Stimulated activated CD8-positive, alpha-beta memory T cell treated with anti-CD3 and anti-CD28 coated beads, Interleukin-2, amount 100 ng/mL, for 1 hour (primary cell): ENCODE measurements at places on chromosomes 4 and X.

GRCh38 chr4:101941816-101942358, 151.4 kb downstream of the BANK1 start:
- no peak for DNase-seq

DNA sequence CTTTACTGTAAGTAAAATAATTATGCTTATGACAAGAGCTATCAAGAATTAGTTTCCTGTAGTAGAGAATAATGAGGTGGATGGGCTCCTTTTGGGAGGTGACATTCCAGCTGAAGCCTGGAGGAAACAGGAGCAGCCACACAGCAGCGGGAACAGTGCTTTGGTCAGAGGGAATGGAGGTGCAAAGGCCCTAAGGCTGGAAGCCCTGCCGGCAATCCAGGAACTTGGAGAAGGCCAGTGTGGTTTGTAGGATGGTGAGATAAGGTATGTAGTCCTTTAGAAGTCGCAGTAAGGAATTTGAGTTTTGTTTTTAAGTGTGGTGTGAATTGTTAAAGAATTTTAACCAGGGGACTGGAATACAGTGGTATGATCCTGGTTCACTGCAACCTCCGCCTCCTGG, 8.1 kb downstream of the TMEM131L start:
- no peak for DNase-seq

DNA sequence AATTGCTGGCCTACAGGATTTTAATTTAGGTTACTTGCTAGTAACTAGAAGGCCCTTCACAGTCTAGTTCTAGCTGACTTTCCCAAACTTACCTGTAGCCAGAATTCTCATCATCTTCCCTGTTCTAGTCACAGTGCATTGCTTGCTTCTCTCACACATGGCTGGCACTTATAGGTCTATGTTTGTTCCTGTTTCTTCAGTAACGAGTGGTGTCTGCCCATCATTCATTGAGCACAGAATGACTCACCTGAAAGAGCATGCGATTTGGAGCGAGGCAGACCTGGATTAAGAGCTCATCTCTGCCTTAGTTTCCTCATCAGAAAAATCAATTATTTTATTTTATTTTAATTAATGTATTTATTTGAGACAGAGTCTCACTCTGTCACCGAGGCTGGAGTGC, 201.7 kb upstream of the ANK2 start:
- no peak for DNase-seq

DNA sequence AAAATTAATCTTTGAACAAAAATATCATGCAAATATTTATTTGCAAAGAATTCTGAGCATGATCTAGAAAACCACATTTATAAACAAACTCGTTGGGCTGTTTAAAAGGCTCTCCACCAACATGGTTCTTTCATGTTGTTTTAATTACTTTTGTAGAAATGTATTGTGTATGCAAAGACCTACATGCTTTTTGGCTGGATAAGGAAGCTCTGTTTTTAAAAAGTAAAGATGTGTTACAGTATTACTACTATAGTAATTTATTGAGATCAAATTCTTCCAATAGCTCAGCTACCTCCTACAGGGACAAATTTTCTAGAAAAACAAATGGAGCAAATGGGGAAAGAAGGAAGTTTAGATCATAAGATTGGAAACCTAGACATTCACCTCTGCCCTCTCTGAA, 177.5 kb upstream of the TTC29 start:
- no peak for DNase-seq

DNA sequence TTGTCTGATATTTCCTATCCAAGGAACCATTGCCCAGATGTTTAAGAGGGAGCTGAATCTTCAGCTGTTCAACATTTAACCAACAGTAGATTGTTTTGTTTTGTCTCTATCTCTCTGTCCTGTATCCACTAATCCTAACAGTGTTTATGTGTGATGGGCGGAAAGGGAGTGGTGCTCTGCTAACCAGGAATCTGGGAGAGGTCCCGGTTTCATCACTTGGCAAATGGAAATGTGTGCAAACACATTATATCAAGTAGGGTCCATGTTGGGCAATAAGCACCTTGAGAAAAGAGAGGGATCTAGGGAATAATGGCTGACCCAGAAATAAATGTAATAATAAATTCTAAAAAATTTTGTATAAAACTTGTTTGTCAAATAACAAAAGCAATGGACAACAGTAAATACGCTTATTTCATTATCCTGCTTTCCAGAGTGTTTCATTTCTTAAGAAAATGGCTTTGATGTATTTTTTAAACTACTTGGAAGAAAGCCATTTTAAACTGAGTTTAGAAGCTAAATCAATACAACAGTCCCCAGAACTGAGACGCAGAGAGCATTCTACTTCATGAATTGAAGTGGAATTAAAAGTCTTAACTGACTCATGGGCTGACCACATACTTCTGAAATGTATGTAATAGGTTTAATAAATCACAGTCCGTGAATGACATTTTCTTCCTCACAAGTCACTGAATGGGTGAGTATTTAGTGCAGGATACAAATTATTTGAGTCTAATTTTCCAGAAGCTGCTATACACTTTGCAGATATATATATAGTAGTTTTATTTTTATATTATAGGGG, 55.8 kb downstream of the EMCN start:
- no peak for DNase-seq

DNA sequence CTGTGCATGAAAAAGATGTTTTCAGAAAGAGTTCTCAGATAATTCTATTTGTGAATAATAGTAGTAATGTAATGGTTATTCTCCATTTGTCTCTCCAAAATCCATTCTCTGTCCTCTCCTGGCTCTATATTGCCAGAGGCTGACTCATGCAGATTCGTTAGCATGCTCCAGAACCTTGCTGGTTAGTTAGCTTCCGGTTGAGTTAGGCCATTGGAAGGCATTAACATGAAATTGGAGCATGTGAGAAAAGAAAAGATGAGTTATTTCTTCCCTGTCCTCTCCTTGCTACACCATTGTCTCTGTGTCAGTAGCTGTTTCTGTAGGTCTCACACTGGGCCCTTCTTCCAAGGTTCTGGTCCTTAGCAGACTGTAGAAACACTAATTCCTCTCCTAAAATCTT, 23.5 kb upstream of the PRDM8 start:
- no peak for DNase-seq

- DNase-seq: no peak
Observed at GRCh38 chrX:70134116-70134477, 850 bp downstream of the IGBP1 start.

DNA sequence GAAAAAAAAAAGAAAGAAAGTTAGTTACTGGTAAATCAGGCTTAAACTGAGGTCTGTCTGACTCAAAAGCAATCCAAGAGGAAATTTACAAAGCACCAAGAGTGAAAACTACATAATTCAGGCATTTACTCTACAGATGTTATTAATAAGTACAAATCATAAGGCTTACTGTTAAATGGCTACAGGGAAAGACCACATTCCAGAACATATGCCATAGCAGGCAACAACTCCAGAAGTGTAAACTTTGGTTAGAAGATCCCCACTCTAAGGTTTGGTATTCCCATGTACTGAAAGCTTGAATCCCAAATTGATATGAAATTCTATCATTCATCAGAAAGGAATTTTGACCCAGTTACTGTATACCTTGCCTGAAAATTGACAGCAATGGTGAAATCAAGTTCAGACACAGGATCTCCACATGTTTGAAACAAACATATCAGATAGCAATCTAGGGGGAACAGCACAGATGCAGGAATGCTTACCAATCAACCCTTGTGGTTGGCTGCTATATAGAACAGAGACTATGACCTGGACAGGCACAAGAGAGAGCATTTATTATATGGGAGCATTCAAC, 6.6 kb downstream of the USP26 start:
- DNase-seq: no peak

DNA sequence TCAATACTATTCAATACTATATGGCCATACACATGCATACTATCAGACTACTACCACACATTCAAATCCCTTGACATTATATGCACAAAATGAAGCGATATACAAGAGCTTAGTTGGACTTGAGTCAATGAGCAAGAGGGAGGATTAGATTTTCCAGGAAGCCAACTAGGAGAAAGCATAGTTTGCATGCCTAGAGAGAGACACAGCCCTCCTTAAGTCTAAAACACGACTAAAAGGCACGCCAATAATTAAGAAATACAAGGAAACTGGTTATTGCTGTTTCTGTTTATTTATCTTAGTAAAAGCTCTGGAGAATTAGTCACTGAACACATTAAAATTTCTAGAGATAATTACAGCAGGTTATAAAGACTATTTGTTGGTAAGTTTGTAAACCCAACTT, 21.8 kb downstream of the MBNL3 start:
- no peak for DNase-seq

DNA sequence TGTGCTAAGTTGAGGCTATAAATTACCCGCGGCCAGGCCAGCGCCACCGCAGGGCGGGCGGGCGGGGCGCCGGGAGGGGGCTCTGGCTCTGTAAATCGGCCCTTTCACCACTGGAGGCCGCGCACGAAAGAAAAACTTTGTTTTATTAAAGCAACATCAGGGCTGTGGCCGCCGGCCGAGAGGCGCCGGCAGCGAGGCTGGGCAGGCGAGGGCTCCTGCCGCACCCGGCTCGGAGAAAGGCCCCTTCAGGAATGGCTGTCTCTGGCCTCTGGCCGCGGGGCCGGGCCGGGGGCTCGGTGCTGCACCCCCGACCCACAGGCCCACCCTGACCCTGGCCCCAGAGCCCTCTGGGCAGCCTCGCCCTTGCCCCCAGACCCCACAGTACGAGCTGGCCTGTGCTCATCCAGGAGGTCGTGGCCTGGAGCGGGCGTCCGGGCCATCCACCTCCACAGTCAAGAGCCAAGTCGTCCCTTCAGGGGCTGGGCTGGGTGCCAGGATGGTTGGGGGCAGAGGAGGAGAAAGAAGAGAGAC, 29.5 kb upstream of the FGFR3 start:
- no peak for DNase-seq

- DNase-seq: no peak
Observed at GRCh38 chr4:710916-711315, 5.3 kb downstream of the PCGF3 start.
